ENCODE measurements at places on chromosomes 7 and 10.

- no peak for DNase-seq
These were observed 1.5 kb downstream of the FRAT1 start for GRCh38 chr10:97320480-97321031.

- peak; percentile 69 for DNase-seq
These were observed 2.4 kb downstream of the ZNF3 start for GRCh38 chr7:100079024-100079560.

DNA sequence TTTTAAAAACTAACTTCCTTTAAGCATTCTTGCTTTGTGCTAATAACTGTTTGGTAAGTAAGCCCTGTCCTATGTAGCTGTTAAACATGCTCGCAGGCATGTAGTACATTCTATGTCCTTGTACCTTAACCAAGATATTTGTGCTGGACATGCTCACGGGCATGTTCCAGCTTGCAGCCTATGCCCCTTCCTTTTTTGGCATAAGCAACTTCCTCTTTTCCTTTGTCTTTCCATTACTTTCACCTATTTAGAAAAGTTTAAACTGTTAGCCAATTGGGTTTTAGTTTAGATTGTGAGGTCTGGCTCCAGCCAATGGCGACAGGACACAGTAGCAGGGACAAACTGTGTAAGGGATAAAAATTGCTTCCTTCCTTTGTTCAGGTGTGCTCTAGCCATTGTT, 14.4 kb upstream of the APBB1IP start:
- DNase-seq, result no peak

DNA sequence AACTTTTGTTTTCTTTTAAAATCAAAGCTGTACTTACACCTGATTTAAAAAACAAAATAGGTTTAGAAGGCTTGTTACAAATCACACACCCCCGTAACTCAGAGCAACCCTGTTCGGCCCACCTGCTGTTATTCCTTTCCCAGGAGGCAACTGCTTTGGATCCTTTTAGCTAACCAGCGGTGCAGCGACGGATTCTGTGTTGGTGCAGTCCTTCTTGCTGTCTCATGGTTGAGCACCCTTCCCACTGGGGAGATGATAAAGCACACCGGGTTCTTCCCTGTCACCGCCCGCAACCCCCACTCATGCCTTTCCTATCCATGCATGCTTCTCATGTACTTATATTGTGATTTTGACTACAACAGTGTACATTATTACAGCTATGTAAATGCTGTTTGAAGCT, 24.8 kb upstream of the MKI67 start:
- DNase-seq, result no peak

GRCh38 chr10:28280652-28281051, 22.2 kb downstream of the MPP7 start:
- DNase-seq, result no peak

DNA sequence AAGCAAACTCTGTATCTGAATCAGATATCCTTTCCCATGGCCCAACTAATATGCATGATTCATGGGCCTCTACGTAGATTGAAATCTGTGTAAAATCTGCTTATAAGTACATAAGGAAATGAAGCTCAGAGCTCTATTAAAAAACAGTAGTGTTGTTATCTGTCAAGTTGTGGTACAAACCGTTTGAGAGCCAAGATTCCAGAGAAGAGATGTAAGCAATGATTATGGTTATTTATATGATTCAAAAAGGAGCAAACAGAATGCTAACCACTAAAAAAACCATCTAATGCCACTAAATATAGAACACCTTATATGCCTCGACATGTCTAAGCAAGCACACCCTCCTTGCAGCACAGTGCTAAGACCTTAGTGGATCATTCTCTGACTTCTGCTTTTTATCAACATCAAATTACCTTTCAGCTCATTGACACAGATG, 26.6 kb downstream of the RPP38 start:
- no peak for DNase-seq

GRCh38 chr7:2082139-2082998, 150.4 kb downstream of the MAD1L1 start:
- DNase-seq, result peak; percentile 73

- DNase-seq, result peak; percentile 88
These were observed 46.2 kb downstream of the GRK5 start for GRCh38 chr10:119253433-119254174.

- no peak for DNase-seq
These were observed 64.3 kb downstream of the HOXA1 start for GRCh38 chr7:27031289-27032172.

DNA sequence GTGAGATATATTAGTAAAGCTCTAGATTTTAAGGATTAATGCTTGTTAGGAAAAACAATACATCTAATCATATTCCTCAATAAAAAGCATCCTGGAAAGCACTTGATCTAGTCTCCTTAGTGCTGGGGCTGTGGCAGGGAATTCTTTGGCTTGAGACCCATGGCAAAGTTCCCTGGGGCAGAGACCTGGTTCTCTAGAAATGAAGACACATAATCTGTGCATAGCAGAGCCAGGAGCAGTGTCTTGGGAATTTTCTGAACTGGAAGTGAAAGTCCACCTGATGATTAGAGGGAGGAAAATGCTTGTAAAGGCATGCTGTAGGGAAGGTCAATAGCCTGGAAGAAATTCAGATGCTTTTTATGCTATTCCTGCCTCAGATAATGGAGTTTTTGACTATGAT, 247.4 kb downstream of the CDK14 start:
- no peak for DNase-seq

DNA sequence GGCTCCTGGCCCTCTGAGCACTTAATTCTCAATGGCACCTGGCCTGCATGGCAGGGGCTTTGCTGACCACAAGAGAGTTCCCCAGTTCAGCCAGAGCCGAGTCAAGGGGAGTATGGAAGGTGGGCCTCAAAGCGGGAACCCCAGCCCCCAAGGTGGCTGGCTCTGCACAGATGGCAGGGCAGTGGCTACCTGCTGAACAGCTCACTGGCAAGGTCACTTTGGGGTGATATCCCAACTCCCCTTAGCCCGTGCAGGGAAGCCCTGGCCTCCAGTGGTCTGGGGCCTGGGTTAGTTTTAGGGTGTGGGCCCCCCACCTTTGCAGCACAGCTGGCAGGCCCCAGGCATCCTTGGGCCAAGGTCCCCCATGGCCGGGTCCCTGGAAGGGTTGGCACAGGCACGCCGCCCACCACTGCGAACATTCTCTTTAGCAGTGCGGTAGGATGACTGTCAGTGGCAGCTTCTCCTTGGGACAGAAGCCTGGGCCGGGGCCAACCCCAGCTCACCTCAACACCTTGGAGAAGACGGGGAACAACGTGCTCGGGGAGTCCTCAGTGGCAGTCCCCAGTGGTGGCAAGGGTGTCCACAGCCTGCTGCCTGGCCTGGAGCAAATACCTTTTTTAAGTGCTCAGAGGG, 36.8 kb downstream of the PPIF start:
- DNase-seq, result no peak

- DNase-seq, result no peak
These were observed 415 bp upstream of the CNNM1 start for GRCh38 chr10:99328579-99329303.

DNA sequence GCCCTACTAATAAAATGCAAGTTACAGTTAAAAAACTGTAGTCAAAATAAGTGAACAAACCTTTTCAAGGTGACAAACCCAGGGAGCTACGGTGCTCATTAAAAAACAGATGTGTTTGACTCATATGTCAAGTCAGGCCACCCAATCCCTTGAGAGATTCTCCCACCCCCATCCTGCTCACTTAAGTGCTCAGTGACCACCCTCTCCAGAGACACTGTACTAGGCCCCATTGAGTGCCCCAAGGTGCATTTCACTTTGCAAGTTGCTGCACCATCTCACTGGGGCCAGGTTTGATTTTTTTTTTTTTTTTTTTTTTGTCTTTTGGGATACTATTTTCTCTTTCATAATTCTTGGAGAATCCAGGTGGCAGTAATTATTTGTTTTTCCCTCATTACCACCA, 1.9 kb downstream of the ERV3-1 start:
- no peak for DNase-seq

- DNase-seq, result no peak
These were observed 1.5 kb downstream of the CARD11 start for GRCh38 chr7:3041986-3042675.

Measured in hepatocyte (in vitro differentiated cells).